ENCODE measurements at places on chromosomes 12 and 14.

DNA sequence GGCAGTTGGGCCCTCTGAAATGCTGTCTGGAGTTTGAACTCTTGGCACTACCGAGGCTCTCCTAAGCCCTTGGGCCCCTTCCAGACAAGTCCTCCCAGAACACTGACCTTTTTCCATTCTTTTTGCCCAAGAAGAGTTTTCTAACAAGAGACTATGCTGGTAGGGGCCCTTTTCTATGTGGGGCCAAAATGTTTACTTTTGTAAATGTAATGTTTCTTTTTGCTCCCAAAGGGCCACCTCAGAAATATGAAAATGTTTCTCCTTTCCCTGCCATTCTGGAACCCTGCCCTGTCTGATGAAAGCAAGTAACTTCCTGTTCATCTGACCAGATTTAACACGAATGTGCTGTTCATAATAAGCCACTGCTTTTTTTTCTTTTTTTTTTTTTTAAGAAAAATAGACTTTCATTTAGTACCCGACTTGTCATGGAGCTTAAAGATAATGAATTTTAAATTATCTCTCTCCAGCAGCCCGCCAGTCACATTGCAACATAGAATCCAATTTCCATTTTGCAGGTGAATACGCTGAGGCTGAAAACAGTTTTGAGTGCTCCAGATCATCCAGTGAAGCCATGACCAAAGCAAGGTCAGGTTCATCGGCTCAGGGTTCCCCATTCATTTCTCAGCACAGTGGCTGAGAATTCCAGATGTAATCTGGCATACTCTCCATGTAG is 169.9 kb downstream of the DPF3 start:
- DNase-seq, result no peak

- no peak for DNase-seq
These were observed 110.2 kb downstream of the NEDD1 start for GRCh38 chr12:97017213-97017612.

- DNase-seq, result no peak
These were observed 41.3 kb upstream of the ARID2 start for GRCh38 chr12:45688183-45688582.

- no peak for DNase-seq
These were observed 208.1 kb upstream of the NEDD1 start for GRCh38 chr12:96698965-96699364.

DNA sequence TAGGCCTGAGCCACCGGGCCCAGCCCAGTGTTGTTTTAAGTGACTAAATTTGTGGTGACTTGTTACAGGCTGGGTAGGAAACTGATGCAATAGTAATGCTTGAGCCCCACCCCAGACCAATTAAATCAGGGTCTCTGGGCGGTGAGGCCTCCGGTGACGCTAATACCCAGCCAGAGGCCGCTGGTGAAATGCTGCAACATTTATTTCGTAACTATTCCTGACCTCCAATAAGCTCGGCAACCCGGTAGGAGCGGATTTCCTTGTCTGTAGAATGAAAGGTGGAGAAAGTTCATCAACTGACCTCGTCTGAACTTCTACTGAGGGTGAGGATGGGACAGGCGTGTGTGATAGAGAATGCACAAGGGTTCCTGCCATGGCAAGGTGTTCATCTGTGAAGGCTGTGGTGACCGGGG is 42.3 kb downstream of the FZD10 start:
- DNase-seq, result no peak
